Activated CD4-positive, alpha-beta T cell treated with anti-CD3 and anti-CD28 coated beads, Interleukin-2, amount 10 ng/mL, durations not matched to agents 24 days and 14 days (primary cell): ENCODE measurements at places on chromosomes 7 and 10. TPM values are rescaled to one million over a fixed set of nuclear protein-coding genes. Genes with fewer than 3 reads are reported as not detected.

GRCh38 chr7:122694697-122695096 is 4.2 kb downstream of the RNF133 start:
- no peak for DNase-seq

DNA sequence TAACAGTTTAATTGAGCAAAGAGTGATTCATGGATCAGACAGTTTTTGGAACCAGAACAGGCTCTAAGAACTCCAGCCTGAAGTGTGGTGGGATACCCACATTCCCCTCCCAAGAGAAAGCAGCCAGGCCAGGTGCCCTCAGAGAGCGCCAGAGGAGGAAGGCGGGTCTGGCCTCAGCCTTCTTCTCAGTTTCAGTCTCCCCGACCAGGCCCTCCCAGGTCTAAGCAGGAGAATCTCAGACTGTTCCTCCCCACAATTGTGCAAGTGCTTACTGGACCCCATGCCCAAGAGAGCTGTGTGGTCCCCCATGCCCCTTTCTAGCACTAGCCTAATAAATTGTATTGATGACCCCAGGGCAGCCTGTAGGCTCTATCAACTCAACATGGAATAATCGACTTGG is 25.6 kb downstream of the PPIF start:
- DNase-seq, result no peak

DNA sequence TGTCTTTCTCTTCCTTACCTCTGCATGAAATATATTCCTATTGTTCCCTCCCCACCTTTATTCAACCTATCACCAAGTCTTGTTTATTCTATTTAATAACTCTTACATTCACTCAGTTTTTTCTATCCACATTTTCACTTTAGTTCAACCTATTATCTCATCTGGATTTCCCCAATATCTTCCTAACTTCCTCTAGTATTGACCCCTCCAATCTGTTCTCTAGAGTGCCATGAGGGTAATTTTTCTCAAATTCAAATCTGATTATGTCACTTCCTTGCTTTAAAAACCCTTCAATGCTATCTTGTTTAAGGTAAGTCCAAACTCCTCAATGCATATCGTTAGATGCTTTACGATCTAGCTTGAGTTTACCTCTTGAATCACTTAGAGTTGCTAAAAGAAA is 86.5 kb downstream of the SDHAF3 start:
- peak; percentile 0 for DNase-seq

Gene RBM17
- total RNA-seq, result 258 and 262 TPM in 2 replicates

DNA sequence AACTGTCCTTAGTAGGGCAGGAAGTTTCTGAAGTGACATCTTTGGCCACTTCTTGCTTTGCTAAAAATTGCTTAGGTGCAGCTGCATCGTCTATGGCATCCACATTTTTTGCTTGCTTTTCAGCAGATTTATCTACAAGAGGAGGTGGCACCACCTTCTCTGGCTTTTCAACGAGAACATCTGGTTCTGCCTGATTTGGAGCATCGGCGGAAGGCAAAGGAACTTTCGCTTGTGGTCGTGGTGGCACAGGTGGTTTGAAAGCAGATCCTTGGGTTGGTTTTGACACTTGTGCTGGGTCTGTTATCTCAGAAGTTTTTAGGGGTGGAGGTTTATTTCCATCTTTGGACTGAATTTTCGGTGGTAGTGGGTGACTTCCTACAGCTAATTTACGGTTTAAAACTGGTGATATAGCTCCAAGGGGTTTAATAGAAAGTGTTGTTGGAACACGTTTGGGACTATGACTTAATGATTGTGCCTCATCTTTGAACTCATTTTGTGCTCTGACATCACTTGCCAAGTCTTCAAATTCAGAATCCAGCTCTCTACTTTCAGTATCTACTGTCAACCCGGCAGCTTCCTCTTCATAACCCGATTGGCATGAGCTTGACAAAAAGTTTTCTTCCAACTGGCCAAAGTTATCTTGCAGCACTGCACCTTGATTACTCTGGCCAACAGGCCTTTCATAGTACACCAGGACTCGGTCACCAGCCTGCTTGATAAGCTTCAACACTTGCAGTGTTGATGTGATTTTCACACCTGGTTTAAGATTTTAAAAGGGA is 44.0 kb downstream of the SLC18A2 start:
- no peak for DNase-seq

Gene NRCAM
- not detected in 2 replicates for total RNA-seq

GRCh38 chr10:69800109-69800508 is 1.6 kb upstream of the COL13A1 start:
- DNase-seq, result peak; percentile 62

GRCh38 chr7:151038951-151039849 is 9.1 kb upstream of the ASIC3 start:
- peak; percentile 76 for DNase-seq

DNA sequence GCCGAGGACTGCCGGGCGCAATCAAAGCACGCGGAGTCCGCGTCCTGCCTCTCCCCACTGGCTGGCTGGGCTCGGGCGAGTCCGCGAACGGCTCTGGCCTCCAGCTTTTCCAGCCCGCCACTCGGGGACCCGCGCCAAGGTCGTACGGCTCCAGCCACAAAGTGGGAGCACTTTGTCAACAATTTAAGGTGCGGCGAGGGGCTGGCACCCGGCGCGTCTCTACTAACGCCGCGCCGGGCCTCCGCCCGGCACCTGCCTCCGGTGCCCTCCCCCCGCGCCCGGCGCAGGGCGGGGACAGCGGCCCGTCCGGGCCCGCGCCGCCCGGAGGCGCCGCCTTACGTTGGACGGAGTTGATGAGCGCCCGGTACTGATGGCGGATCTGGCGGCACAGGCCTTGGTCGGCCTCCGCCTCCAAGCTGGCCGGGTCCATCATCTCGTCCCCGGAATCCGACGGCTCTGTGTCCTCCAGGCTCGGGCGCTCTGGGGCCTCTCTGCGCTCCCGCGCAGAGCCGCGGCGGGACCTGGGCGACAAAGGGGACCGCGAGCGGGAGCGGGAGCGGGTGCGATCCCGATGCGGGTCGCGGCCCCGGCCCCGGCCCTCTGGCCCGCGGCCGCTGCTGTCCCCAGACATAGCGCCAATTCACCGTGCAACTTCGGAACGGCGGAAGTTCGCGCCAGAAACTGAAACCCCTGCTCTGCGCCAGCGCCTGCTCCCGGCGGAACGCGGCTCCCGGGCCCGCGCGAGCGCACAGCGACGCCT is at the start of gene NSMCE4A:
TSS of gene NSMCE4A (minus strand) at position 683 of the 760 bp plus-strand sequence. CDS start at position 631, 52 bp downstream.
- peak; percentile 94 for DNase-seq

GRCh38 chr7:135843214-135843613 is 94.6 kb upstream of the FAM180A start:
- DNase-seq, result no peak

GRCh38 chr10:79562135-79562756 is 2.0 kb upstream of the SFTPA2 start:
- peak; percentile 90 for DNase-seq

- no peak for DNase-seq
These were observed 14.8 kb downstream of the WDR86 start for GRCh38 chr7:151395036-151395367.

DNA sequence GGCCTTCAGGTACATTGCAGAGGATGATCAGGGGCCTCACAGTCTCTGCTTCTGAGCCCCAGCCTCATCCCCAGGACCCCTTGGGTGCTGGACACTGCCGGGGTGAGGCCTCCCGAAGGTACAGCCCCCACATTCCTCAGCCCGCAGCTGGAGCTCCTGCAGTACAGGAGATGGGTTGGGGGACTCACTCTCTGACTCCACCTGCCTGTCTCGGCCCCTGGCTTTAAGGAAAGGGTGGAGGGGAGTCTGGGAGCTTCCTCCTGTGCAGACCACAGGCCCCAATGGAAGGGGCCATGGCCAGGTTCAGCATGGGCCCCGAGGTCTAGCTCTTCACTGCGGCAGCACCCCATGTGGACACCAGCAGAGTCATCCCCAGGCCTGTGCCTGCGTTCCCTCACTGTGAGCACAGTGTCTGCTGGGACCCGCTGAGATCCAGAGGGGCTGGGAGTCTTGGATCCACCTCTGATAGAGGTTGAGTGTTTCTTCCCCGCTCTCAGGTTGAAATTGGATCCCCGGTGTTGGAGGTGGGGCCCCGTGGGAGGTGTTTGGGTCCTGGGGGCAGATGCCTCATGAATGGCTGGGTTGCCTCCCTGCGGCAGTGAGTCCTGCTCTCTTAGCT is 99.9 kb downstream of the PRKAG2 start:
- no peak for DNase-seq

Gene TMEM229A
- total RNA-seq, result not detected in 2 replicates

DNA sequence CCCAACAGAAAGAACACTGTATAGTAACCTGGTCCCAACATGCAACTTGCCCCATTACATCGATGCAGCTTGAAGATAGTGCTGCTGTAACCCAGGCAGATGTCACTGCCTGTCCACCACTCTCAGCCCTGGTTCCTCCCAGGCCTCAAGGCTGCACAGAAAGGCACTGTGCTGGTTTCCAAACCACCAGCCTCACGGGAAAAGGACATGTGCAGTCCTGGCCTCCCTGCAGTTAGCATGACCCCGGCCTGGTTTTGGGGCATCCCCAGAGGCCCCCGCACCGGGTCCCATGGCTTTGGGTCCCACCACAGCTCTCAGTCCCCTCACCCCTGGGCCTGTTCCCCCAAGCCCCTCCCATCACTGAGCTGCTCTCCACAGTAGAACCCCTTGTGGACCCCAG is 214.5 kb downstream of the TNS3 start:
- DNase-seq, result no peak

GRCh38 chr7:118183428-118183785 is 557 bp upstream of the LSM8 start:
- DNase-seq, result peak; percentile 71

Gene FAM237B
- not detected in 2 replicates for total RNA-seq

DNA sequence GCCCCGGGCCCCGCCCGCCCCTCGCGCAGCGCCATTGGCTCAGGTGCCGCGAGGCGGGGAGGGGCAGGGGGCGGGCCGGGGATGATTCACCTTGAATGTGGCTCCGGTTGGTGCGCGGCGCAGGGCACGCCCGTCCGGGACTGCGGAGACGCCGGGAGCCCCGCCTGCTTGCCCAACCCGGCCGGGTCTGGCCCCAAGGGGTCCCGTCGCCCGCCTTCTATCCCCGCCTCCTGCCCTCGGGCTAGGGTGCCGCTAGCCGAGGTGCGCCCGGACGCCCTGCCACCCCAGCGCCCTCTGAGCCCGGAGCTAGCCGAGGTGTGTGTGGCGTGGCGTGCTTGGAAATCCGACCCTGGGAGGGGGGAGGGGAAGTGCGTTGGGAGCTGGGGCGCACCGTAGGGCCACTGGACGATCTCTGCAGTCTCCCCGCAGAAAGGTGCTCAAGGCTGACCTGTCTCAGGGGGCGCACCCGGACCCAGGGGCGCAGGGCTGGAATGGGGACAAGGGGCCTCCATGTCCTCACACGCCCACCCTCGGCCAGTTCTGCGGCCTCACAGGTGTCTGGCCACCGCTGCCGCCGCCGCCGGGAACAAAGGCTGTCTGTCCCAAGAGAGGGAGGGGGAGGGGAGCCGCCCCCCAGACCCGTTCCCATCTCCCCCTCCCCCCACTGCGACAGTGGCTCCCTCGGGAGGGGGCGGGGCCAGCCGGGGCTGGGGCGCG is 168.9 kb downstream of the NRF1 start:
- peak; percentile 87 for DNase-seq

DNA sequence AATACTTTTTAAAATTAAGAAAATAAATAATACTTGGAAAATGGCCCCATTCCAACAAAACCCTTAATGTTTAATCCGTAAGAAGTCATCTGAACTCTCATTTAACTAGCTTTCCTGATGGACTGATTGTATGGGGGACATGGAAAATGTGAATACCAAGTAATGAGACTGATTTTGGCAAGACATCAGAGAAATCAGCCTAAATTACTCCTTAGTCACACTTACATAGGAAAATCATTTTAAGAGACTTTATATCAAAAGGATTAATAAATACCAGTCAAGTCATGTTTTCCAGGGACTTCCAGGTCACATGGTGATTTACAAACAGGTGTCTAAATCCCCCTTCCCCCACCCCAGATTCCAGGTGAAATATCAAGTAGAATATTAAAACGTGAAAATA is 58.2 kb downstream of the GRM8 start:
- DNase-seq, result no peak

DNA sequence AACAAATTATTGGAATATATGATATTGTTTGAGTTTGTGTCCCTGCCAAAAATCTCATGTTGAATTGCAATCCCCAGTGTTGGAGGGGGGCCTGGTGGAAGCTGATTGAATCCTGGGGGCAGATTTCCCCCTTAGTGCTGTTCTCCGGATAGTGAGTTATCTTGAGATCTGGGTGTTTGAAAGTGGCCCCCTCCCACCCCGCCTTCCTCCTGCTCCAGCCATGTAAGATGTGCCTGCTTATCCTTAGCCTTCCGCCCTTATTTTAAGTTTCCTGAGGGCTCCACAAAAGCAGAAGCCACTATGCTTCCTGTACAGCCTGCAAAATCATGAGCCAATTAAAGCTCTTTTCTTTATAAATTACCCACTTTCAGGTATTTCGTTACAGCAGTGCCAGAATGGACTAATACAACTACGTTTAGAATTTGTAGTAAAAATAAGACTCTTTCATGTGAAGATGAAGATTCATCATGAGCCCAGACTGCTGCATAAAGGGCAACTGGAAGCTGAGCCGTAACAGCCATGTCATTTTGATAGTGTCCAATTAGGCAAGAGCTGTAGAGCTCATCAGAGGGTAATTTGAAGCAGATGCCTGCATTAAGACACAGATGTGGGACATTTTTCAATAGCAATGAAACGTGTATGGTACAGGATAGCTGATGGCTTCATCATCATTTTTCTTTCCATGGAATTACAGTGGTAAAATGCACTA is 1007.2 kb downstream of the REEP3 start:
- DNase-seq, result no peak

GRCh38 chr7:159008417-159008816 is 136.2 kb downstream of the VIPR2 start:
- no peak for DNase-seq

Gene TMEM178B
- 0.52 and 0.68 TPM in 2 replicates for total RNA-seq

GRCh38 chr10:11489591-11489990 is 121.9 kb downstream of the USP6NL start:
- no peak for DNase-seq

Gene FXYD4
- not detected in 2 replicates for total RNA-seq

- no peak for DNase-seq
These were observed 106.7 kb downstream of the CACNB2 start for GRCh38 chr10:18246967-18247366.

Gene ZNF282
- total RNA-seq, result 44.7 and 49.9 TPM in 2 replicates

- DNase-seq, result no peak
These were observed 38.3 kb upstream of the TAC1 start for GRCh38 chr7:97693586-97693985.

- no peak for DNase-seq
These were observed 10.0 kb upstream of the CHCHD1 start for GRCh38 chr10:73771722-73772280.

- no peak for DNase-seq
These were observed 57.8 kb downstream of the ZRANB1 start for GRCh38 chr10:124999433-125000365.

Gene CNNM1
- 0.28 and 0.44 TPM in 2 replicates for total RNA-seq

GRCh38 chr7:2826771-2827170 is 17.3 kb downstream of the GNA12 start:
- DNase-seq, result no peak

Gene YKT6
- 87.3 and 92.8 TPM in 2 replicates for total RNA-seq

Gene TNRC18
- total RNA-seq, result 40.0 and 43.3 TPM in 2 replicates

Gene H2BK1
- total RNA-seq, result 0.83 TPM in 1 of 2 replicates, not detected in the other

- DNase-seq, result no peak
These were observed 367.6 kb upstream of the MGMT start for GRCh38 chr10:129099486-129099885.
